Stimulated activated CD8-positive, alpha-beta memory T cell treated with anti-CD3 and anti-CD28 coated beads, Interleukin-7, amount 100 ng/mL, for 1 hour (primary cell): ENCODE measurements at places on chromosomes 5 and 9.

- DNase-seq = no peak
Observed at GRCh38 chr5:10789021-10789420, 28.0 kb upstream of the DAP start.

DNA sequence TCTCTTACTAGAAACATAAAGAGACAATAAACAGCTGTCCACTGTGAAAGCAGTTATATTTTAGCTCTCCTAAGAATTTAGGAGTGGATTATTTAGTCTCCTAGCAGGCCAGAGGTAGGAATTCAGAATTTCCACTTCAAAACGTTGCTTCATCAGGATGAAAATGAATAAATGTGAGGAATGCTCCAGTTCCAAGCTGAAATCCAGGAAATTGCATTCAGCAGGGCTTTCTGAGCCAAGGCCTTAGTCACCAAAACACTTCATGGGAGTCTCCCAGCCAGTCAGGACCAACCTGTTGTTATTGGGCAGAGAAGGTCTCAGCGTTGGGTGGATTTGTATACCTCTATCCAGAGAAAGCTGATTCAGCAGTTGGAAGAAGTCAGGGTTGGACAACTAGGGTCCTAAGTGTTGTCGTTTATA, 1040.3 kb downstream of the TLE1 start:
- no peak for DNase-seq

GRCh38 chr9:86685556-86685955, 261.8 kb downstream of the GAS1 start:
- no peak for DNase-seq

DNA sequence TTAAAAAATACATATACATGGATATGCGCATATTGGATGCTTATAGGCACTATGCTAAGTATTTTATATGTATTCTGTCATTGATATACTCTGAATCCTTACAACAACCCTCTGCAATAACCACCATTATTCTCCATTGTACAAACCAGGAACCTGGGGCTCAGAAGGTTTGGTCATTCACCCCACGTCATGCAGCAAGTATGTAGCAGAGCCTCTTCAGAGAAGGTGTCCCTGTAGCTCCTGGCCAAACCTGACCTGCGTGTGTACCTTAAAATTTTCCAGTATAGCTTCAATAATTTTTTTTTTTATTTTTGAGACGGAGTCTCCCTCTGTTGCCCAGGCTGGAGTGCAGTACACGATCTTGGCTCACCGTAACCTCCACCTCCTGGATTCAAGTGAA, 51.9 kb downstream of the MFAP3 start:
- DNase-seq = no peak

DNA sequence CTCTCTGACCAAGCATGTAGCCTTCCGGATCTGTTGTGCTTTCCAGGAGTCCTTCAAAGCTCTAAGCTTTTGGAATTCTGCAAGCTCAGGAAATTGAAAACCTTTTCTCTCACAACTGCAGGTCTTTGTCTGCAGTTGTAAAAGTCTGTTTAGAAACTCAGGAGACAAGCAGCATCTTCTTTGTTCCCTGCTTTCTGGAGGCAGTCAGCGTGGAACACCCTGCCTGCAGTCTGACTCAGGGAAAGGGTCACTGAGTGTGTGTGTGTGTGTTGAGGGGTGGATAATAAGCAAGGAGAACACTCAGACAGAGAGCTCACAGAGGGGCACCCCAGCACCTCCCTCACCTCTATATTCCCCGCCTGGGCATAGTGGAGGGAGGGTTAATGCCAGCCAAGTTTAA, 29.1 kb downstream of the KCNIP1 start:
- DNase-seq = no peak

- DNase-seq = no peak
Observed at GRCh38 chr5:31478901-31479300, 53.0 kb downstream of the DROSHA start.

- no peak for DNase-seq
Observed at GRCh38 chr9:69696802-69697201, 24.6 kb upstream of the APBA1 start.

DNA sequence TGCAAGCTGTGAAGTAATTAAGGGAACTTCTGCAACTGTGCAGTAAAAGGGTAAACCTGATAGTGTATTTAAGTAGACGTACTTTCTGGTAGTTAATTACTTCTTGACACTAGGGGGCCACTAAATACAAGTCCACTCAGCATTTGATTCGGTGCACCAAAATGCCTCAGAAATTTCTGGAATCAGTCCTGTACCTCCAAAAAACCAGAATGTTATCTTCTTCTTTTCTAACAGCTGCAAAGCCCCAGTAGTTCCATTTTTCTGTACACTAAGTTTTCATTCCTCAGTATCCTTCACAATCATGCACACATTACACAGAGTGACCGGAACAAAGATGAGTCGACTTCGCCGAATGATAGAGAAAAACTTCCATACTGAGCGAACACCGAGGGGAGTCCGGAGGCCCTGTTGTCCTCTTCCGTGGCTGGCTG, 484 bp downstream of the GFM2 start:
- DNase-seq = no peak

- DNase-seq = no peak
Observed at GRCh38 chr9:5578698-5579085, 50.2 kb upstream of the RIC1 start.

GRCh38 chr5:159775890-159776289, 140.4 kb upstream of the ADRA1B start:
- DNase-seq = no peak

DNA sequence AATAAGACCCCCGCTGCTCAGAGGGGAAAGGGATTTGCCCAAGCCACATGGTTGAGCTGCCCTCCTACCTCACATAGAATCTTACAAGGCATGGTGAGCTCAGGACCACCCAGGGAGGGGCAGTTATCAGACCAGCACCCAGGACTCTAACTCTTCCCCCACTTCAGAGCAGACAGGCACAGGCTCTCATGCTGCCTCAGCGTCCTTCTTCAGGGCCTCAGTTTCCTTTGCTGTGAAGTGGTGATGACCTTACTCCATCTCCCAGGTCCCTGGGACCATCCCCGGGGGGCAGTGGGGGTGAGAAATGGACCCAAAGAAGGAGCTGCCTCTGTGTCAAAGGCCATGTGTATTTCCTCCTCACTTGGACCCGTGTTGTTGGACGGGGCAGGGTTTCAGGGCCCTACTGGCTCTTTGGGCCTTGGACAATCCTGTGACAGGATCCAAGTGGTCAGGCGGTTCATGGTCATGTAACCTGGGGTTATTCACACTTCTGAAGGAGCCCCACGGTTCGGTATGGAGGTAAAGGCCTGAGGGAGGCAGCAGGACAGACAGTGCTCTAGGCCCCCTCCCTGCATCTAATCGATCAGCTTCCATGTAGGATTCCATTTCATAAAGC, 31.7 kb upstream of the CSF1R start:
- no peak for DNase-seq

DNA sequence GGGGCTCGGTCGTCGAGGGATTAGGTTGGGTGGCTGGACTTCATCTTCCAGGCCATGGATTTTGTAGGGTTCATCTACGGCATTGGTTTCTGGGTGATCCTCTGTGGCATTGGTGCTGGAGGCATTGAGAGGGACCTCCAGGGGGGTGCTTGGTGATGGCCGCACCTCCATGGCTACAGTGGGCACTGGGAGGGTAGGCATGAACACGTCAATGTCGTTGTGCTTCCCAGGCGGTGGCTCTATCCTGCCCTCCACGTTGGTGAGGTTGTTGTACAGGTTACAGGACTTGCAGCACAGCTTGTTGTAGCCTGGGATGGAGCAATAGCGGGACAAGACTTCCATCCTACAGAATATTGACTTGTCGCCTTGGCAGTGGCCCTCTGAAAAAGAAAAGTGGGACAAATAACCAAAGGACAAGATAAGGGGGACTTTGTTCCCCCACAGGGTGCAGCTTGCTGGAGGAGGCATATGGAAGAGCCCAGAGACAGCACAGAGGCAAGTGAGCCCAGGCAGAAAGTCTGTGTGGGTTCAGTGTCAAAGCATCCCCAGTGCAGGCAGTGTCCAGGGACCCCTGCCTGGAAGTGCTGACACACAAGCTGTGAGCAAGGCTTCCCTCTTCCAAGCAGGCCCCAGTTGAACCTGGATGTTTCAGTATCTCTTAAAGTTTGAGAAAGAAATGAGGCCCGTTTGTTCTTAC, 53.9 kb downstream of the ZNF354C start:
- DNase-seq = no peak

DNA sequence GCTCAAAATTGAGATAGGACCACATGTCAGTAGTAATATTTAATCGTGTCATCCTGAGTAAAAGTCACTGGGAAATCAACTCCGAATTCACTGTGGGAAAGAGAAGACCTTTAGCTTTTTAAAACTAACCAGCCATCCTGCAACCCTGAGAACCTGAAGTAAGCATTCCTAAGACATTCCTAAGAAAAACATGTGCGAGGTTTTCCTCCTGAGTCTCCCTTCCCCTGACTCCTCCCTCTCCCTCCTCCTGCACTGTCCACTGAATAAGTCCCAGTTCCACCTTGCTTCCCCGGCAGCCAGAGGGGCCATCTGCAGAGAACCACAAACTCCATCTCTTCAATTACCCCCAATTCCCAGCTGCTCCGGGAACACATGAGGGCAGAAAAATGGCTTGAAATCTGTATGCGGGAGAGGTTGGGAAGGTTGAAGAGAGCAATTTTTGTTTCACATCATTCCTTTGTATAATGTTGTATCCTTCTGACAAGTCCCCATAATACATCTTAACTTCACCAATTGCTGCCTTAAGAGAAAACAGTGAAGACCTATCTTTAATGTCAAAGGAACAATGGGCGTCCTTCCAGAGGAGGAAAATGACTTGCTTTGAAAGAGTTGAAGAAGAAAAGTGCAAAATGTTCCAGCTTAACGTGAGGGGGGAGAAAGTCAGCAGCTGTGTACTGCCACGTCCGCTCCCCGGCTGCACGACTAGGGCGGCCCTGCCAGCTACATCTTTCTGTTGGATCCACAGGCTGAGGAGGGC, 186.3 kb downstream of the ZNF462 start:
- no peak for DNase-seq

DNA sequence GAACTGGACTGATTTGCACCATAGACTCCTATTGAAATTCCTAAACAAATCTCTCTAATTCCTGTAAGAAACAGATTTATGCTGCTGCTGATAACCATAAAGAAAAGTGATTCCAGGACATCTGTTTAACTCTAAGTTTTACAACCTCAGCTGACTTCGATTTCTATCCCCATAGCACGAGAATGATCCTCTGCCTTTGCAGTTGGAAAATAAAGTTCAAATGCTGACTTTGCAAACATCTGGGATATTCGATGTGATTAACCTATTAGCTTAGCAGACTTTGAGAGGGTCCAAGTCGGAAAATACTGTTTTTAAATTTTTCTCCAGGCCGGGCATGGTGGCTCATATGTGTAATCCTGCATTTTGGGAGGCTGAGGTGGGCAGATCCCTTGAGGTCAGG, 247.3 kb downstream of the PSAT1 start:
- no peak for DNase-seq

DNA sequence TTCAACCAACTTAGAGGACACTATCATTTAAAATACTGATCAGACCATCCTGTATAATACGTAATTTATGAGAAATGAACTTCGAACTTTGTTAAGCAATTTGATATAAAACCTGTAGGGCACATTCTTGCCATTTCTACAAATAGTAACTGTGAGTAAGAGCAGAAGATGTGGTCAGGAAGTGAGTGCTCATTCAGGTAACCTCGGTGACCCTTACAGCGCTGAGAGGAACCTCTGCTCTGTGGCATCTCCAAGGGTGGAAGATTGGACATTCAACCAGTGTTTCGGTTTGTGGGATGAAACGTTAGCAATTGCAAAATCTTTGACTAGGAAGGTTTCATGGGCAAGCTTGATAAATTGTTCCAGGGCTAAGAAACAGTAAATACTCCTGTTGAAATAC, 194.8 kb upstream of the IRX2 start:
- no peak for DNase-seq

- DNase-seq = no peak
Observed at GRCh38 chr9:110087605-110088004, 120.4 kb downstream of the C9orf152 start.

- DNase-seq = no peak
Observed at GRCh38 chr5:7668627-7669026, 182.3 kb downstream of the CFAP90 start.

GRCh38 chr9:89440548-89440947, 57.4 kb downstream of the SEMA4D start:
- no peak for DNase-seq
